ENCODE measurements at places on chromosomes 6 and 20.

DNA sequence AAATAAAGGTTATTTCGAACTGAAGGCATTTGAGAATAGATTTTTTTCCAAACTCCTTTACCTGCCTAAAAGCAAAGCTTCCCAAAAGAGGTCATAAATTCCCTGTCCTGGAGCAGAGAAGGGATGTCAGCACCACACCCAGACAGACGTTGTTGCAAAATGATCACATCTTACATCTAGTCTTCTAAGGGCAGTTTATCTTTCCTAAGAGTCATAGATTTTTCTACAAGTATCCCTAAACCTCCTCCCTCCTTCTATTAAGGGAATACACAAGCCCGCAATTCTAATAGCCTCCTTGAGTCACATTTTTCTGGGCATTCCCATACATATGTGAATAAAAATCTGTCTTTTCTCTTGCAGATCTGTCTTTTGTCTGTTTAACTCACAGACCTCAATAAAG lies 20.6 kb upstream of the AKAP12 start:
- no peak for DNase-seq

- no peak for DNase-seq
Measured at GRCh38 chr6:82750556-82750955, 315.1 kb downstream of the UBE3D start.

- DNase-seq = no peak
Measured at GRCh38 chr6:169370666-169371343, 117.2 kb upstream of the THBS2 start.

GRCh38 chr20:56422076-56422823 lies 10.2 kb downstream of the CASS4 start:
- DNase-seq = peak; percentile 76

GRCh38 chr6:104604685-104605084 lies 255.0 kb downstream of the HACE1 start:
- DNase-seq = no peak

- DNase-seq = no peak
Measured at GRCh38 chr6:125640441-125641150, 108.8 kb upstream of the HEY2 start.

GRCh38 chr6:130148181-130148580 lies 74.6 kb downstream of the SAMD3 start:
- no peak for DNase-seq

- DNase-seq = no peak
Measured at GRCh38 chr20:61940976-61941720, 124.5 kb downstream of the TAF4 start.

GRCh38 chr6:23073821-23074220 lies 504.5 kb downstream of the HDGFL1 start:
- DNase-seq = peak; percentile 37

DNA sequence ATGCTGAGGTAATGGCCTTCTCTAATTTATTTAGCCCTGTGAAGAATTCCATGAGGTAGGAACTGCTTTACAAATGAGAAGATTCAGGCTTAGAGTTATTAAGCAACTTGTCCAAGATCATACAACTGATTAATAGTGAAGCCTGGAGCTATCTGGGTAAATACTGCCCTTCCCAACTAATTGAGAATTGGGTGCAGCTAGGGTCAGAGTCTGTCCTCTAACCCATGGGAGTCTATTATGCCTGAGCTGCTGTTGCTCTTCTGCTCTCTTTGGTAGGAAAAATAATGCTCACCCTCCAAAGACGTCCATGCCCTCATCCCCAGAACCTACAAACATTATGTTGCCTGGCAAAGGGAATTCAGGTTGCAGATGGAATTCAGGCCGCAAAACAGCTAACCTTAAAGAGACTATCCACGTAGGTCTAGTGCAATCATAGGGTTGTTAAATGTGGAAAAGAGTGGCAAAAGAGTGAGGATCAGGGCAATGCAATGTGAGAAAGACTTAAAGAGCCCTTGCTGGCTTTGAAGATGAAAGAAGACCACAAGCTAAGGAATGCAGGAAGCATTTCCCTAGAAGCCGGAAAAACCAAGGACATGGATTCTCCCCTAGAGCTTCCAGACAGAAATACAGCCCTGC lies 90.1 kb downstream of the SPTLC3 start:
- no peak for DNase-seq

DNA sequence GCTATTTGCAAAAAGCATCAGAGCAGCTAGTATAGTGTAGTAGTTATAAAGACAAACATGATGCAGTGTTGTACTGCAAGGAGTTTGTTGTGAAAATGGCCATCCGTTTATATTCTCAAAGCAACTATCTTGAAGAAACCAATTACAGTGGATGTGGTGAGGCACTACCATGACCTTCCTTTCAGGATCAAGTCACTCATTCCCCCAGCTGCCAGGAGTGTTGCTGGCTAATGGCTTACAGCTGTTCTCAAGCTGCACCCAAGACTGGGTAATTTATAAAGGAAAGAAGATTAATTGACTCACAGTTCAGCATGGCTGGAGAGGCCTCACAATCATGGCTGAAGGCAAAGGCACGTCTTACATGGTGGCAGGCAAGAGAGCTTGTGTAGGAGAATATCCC lies 29.0 kb downstream of the ADGRF4 start:
- DNase-seq = peak; percentile 3

- no peak for DNase-seq
Measured at GRCh38 chr20:10177326-10177725, 41.3 kb upstream of the SNAP25 start.

DNA sequence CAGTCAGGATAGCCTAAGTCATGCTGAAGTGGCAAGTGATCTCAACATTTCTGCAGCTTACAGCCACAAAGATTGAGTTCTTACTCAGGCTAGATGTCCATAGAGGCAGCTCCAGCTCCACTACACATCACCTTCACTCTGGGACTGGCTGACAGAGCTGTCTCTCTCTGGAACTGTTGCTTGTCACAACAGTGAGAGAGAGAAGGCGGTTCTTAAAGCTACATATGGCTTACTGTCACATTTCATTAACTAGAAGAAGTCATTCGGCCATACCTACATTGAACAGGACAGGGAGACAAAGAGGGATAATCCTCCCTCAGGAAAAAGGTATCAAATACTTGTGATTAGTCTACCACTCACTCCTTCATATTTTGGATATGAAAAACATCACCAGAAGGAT lies 914.9 kb upstream of the FLRT3 start:
- DNase-seq = no peak

DNA sequence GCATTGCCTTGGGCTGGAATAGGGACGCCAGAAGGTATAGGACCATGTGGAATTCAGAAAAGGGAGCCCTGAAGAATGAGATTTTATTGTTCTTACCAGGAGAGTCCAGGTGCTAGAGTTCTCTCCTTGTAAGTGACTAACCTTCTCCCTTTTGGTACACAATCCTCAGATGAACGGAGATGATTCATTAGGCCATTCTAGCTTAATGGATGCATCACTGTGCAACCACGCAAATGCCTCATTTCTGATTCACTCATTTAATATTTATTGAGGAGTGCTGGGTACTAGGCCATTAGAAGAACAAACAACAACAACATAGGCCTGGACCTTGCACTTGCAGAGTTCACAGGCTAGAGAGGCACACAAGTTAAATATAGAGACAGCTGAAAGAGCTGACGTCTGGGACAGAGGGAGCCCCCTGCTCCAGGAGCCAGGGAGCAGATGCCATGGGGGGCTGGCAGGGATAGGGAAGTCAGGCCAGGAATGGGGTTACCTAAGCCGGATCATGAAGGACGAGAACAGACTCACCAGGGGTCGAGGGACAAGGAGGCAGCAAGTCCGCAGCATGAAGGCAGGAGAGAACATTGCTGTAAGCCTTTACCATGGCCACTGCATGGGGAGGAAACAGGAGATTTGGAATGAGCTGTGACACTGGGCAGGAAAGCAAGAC lies 179.5 kb upstream of the AKAP12 start:
- peak; percentile 98 for DNase-seq

- peak; percentile 41 for DNase-seq
Measured at GRCh38 chr20:52104546-52105441, 86.8 kb downstream of the ZFP64 start.

DNA sequence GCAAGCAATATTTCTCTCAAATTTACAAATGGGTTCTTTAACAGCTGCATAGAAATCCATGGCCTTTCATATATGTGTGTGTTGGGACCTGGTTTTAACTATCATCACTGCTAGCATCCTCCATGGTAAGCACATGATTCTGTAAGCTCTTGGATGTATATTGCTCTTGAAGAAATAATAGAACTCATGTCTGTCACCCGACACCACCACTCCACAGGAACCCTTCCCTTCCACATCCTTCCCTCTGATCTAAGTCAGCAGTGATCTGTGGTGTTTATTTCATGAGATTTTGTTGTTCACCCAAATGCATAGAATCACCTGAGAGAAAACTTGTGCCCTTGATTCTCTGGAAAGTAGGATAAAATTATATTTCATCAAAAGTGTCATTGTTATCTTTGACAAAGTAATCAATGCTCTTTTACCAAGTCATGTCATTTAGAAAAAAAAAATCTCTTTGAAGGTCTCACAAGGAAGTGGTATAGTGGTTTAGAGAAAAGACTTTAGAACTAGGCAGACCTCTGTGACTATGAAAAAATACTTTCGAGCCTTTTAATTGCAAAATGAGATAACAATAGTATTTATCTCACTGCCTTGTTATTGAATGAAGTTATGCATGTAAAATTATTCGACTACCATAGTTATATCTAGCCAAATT lies 649.8 kb upstream of the SLC35B3 start:
- DNase-seq = no peak

DNA sequence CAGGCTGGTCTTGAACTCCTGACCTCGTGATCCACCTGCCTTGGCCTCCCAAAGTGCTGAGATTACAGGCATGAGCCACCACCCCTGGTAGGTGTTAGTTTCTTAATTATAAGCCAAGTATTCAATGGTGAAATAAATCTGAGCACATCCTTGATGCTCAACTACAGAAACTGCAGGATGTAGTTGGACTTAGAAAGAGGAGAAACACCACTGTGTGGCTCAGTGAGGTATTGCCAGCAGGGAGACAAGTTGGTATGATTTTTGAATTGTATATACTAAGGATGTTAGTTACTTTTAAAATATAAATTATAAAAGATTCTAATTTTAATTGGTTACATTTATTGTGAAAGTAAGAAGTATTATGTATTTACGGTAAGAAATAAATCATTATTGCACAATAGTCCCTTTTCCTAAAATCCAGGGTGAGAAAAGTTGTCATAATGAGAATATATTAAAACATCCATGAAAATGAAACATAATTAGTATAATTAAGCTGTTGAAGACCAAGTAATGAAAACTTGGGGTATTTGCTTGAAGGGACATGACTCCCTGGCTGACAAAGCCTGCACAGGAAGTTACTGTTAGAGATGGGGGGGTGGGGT lies 17.6 kb downstream of the SLC18B1 start:
- DNase-seq = peak; percentile 45

DNA sequence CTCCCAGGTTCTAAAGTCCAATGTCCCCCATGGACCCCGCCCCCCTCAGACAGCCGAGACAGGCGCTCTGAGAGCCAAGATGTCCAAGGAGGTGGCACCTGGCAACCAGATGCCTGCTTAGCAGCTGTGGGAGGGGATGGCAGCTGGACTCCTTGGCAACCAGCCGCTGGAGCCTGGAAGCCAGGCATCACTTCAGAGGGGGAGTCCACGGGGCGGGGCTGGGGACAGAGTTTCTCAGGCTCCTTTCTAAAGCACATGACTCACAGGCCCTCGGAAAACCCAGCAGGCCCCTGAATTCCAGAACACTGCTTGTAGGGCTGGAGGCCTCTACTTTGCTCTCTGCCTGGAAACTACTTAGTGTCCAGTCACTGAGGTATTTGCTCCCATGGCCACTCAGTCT lies 51.5 kb downstream of the PREX1 start:
- peak; percentile 74 for DNase-seq

DNA sequence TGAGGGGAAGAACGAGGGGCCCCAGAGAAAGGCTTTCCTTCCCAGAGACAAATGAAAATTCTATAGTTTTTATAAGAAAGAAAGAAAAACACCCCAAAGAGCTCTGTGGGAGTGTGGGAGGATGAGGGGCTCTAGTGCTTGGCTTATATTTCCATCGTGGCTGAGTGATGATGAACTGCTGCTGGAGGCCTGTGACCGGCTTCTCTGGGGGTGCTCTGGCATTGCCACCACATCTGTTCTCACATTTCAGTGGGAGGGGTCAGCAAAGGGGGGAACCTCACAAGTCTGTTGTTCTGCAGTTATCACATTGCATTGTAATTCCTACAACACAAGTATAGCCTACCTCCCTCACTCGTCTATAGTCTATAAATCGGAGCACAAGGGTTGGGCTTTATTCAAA lies 67.6 kb upstream of the BACH2 start:
- DNase-seq = no peak

DNA sequence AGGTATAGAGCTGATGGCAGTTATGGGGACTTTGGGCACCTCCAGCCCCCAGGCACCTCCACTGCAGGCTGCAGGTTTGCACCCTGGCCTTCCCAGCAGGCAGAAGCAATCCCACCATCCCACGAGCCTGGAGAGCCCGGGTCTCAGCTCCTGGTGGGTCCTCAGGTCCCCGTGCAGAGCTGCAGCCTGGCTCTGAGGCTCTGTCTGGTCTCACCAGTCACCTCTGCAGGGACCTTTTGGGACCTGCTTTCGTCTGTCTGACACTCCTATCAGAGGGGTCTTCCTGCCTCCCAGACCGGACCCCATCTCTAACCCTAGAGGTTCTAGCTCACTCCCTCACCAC lies 41.9 kb downstream of the FGD2 start:
- no peak for DNase-seq

DNA sequence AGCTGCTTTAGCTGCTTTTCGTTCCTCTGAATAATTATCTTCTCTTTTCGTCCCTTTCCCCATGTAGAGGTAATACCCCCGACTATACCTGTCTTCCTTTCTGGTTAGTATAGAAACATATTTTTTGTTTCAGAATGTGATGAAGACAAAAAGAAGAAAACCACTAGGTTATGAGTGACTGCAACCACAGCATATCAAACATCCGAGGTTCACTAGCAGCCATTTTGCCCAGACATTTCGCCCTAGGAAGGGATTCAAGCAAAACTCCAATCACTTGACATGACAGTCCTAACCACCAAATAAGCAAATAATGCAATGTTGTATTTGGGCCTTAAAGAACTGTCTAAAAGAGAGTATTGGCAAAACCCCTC lies 9.4 kb downstream of the SNX5 start:
- no peak for DNase-seq

GRCh38 chr6:40484066-40484465 lies 103.1 kb downstream of the LRFN2 start:
- DNase-seq = no peak

GRCh38 chr20:4073852-4074741 lies 58.7 kb upstream of the RNF24 start:
- no peak for DNase-seq

- no peak for DNase-seq
Measured at GRCh38 chr6:13834790-13835189, 20.4 kb upstream of the MCUR1 start.

- no peak for DNase-seq
Measured at GRCh38 chr6:71766146-71766760, 120.1 kb upstream of the RIMS1 start.

DNA sequence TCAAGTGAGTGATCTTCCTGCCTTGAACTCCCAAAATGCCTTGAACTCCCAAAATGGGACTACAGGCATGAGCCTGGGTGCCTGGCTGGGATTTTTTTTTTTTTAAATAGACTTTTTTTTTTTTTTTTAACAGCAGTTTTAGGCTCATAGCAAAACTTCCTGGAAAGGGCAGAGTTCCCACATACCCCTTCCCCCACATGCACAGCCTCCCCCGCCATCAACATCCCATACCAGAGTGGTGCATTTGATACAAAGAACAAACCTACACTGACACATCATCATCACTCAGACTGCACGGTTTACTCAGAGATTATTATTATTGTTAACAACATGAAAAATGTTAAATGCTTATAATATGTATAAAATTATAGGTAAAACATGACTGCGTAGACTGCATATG lies 26.0 kb downstream of the UQCC1 start:
- DNase-seq = peak; percentile 52

All from cardiac fibroblast (primary cell).